ENCODE measurements at places on chromosomes 6 and 20. TPM values are rescaled to one million over a fixed set of nuclear protein-coding genes. Genes with fewer than 3 reads are reported as not detected.

The TRIM31 gene
- total RNA-seq, result not detected

The FOXC1 gene
- 2.3 TPM for total RNA-seq

The HSPA1L gene
- total RNA-seq, result 0.35 TPM

The NRSN1 gene
- not detected for total RNA-seq

The BTNL2 gene
- total RNA-seq, result not detected

The APOM gene
- 1.4 TPM for total RNA-seq

The MYB gene
- 4.0 TPM for total RNA-seq

The SEC63 gene
- total RNA-seq, result 12.9 TPM

The MLN gene
- not detected for total RNA-seq

The EIF6 gene
- 261 TPM for total RNA-seq

The PRKN gene
- total RNA-seq, result 0.18 TPM

The TUBB gene
- total RNA-seq, result 1,663 TPM

The OPRL1 gene
- 3.2 TPM for total RNA-seq

The PAK5 gene
- not detected for total RNA-seq

The MYL9 gene
- 149 TPM for total RNA-seq

The PTCRA gene
- total RNA-seq, result not detected

The MMP24 gene
- total RNA-seq, result 0.86 TPM

The ENPP5 gene
- total RNA-seq, result not detected

The HLA-DRA gene
- not detected for total RNA-seq

The DEFB132 gene
- not detected for total RNA-seq

The ADAM33 gene
- 19.6 TPM for total RNA-seq

The NTSR1 gene
- not detected for total RNA-seq

The CST7 gene
- not detected for total RNA-seq

The XKR7 gene
- total RNA-seq, result not detected

The C20orf202 gene
- not detected for total RNA-seq

The PRPH2 gene
- total RNA-seq, result 2.7 TPM

The PRDM1 gene
- 1.8 TPM for total RNA-seq

The OR2J1 gene
- total RNA-seq, result not detected

The MYMX gene
- total RNA-seq, result not detected

The EPB41L2 gene
- total RNA-seq, result 37.2 TPM

The MATN4 gene
- not detected for total RNA-seq

The BPIFB2 gene
- not detected for total RNA-seq

The PARD6B gene
- 0.58 TPM for total RNA-seq

The ZNF391 gene
- 3.4 TPM for total RNA-seq

The LINC00237 gene
- not detected for total RNA-seq

The FRK gene
- total RNA-seq, result 0.18 TPM

The OLIG3 gene
- total RNA-seq, result not detected

The TGM3 gene
- total RNA-seq, result not detected

The TRIM10 gene
- not detected for total RNA-seq

The PMEPA1 gene
- not detected for total RNA-seq

The TMC2 gene
- total RNA-seq, result not detected

The COL9A3 gene
- total RNA-seq, result 2.3 TPM

The OARD1 gene
- 14.4 TPM for total RNA-seq

The TRIM40 gene
- total RNA-seq, result not detected

The TSHZ2 gene
- under 0.01 TPM for total RNA-seq

The RIMS4 gene
- total RNA-seq, result not detected

The MEP1A gene
- total RNA-seq, result not detected

The POU3F2 gene
- total RNA-seq, result not detected

The CRISP2 gene
- not detected for total RNA-seq

The IBTK gene
- total RNA-seq, result 39.0 TPM

The CRYBG1 gene
- 16.1 TPM for total RNA-seq

The CALHM4 gene
- total RNA-seq, result not detected

The HLA-F gene
- total RNA-seq, result 12.6 TPM

The PERP gene
- 32.9 TPM for total RNA-seq

The HLA-DPB1 gene
- total RNA-seq, result 20.9 TPM
